EH (cell line): ENCODE measurements at places on chromosomes 5 and 9.
A peak's percentile ranks its signal among the peaks of the same experiment; 100 is the strongest.

- no peak for DNase-seq
Measured at GRCh38 chr9:116900543-116900942, 213.4 kb downstream of the TRIM32 start.

- DNase-seq, result peak; percentile 96
Measured at GRCh38 chr9:128911529-128912035, 9.2 kb upstream of the PHYHD1 start.

- DNase-seq, result no peak
Measured at GRCh38 chr9:20486552-20486951, 135.7 kb downstream of the MLLT3 start.

GRCh38 chr9:27426511-27427271, 97.4 kb upstream of the IFNK start:
- no peak for DNase-seq

GRCh38 chr5:159163027-159163700, 46.2 kb downstream of the RNF145 start:
- peak; percentile 74 for DNase-seq

DNA sequence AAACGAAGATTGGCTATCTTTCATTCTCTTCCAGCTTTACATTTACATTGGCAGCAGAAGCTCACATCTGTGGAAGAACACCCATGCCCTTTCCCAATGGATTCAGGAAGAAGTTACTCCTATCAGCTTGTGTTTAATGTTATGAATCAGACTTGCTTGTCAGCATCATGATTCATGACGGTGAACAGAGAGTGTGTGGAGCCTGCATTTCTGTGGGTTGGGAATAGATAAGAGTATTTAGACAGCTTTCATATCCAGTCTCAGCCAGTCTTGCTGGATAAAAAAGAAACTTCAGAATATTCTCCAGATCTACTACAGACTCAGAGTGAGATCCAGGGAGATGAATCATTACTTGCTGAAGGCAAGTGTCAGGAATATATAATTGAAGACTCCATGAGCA, 812.9 kb upstream of the ZNF608 start:
- DNase-seq, result peak; percentile 7

GRCh38 chr9:92616655-92617111, 53.2 kb downstream of the IPPK start:
- no peak for DNase-seq

- DNase-seq, result no peak
Measured at GRCh38 chr5:177426566-177427210, at the start of gene GRK6. TSS of gene GRK6 (plus strand) at chr5:177426676. CDS start at chr5:177426846, 170 bp downstream.

DNA sequence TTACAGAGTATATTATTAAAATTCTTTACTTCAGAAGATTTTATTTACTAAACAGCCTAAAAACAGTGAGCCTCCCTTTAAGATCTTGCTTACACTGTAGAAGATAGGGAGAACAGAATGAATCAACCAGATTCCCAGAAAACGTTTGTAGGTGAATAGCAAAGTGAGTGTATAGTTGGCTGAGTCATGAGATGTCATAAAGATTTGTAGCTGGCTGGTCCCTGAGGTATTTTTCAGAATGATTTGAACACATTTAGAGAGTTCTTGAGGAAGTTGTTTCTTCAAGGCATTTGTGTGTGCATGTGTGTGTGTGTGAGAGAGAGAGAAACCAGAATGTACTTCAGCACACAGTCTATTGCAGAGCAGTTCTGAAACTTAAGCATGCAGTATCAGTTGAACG, 159.4 kb upstream of the PRR16 start:
- peak; percentile 90 for DNase-seq

- peak; percentile 52 for DNase-seq
Measured at GRCh38 chr5:143721925-143722324, 90.0 kb upstream of the HMHB1 start.

GRCh38 chr9:74333384-74334032, 163.6 kb upstream of the RORB start:
- DNase-seq, result no peak

DNA sequence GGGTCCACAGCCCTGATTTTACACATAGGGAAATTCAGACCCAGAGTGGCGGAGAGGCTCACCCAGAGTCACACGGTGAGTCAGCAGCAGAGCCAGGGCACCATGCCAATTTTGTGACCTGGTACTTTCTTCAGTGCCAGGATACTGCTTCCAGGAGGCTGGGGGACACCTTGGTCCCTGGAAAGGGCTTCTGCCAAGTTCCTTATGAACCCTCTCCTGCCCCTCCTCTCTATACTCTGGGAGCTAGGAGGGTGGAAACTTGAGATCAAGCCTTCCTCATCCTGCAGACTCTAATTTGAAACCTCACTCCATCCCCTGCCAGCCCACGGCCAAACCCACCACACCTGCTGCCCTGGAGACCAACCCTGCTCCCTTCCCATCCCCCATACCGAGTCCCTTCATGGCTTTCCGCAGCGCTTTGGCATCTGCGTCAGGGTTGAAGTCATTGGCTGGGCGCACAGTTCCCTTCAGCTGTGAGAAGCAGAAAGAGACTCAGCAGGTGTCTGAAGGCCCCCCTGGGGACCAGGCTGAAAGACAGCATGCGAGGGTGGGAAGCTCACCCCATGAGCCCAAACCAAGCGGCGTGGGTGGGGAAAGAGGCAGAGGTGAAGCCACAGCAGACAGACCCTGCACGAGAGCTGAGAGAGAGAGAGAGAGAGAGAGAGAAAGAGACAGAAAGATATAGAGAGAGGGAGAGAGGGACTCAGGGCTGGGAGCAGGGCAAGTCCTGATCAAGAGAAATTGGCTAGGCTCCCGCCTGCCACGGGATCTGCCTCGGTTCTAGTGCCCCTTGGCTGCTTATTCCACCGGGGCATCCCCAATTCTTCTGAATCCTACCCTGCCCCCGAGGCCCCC, 33.5 kb downstream of the ANXA6 start:
- DNase-seq, result peak; percentile 44

GRCh38 chr5:673161-673830, 19.9 kb downstream of the TPPP start:
- DNase-seq, result no peak

- DNase-seq, result no peak
Measured at GRCh38 chr5:60526336-60526875, 173.6 kb downstream of the DEPDC1B start.

DNA sequence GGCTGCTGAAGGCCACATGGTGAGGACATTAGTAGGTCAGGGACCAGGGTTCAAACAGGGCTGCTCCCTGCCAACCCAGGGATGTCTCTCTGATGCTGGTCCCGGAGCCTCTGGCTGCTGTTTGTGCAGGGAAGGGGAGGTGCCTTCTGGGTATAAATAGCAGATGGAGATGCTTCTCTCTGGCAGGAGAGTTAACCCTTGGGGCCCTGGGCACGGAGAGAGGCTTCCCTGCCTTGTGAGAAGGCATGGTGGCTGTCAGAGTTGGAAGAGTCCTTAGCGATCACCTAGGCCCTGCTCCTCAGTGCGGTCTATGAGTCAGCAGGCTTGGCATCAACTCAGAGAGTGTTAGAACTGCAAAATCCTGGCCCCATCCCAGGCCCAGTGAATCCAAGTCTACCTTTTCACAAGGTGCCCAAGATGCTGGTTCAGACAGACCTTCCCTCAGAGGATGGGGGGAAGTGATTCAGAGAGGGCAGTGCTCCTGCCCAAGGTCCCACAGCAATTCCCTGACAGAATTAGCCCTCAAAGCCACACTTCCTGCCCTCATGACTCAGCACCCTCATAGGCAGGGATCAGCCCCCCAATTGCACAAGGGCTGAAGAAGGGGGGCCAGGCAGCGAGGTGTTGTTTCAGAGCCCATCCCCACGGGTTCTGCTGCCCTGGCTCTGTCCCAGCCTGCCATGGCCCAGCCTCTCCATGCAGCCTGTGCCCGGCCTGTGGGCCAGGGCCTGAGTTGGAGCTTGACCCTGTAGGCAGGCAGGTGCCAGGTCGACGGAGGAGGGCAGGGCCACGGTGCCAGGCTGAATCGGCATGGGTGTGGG, 25.6 kb downstream of the CAMK2A start:
- peak; percentile 93 for DNase-seq

GRCh38 chr9:16726718-16727451, 143.6 kb downstream of the BNC2 start:
- DNase-seq, result peak; percentile 89

GRCh38 chr5:67283275-67283987, 86.8 kb upstream of the CD180 start:
- no peak for DNase-seq

- DNase-seq, result no peak
Measured at GRCh38 chr5:71631070-71631469, 43.9 kb downstream of the MCCC2 start.

GRCh38 chr5:558326-558725, 34.1 kb upstream of the SLC9A3 start:
- no peak for DNase-seq

DNA sequence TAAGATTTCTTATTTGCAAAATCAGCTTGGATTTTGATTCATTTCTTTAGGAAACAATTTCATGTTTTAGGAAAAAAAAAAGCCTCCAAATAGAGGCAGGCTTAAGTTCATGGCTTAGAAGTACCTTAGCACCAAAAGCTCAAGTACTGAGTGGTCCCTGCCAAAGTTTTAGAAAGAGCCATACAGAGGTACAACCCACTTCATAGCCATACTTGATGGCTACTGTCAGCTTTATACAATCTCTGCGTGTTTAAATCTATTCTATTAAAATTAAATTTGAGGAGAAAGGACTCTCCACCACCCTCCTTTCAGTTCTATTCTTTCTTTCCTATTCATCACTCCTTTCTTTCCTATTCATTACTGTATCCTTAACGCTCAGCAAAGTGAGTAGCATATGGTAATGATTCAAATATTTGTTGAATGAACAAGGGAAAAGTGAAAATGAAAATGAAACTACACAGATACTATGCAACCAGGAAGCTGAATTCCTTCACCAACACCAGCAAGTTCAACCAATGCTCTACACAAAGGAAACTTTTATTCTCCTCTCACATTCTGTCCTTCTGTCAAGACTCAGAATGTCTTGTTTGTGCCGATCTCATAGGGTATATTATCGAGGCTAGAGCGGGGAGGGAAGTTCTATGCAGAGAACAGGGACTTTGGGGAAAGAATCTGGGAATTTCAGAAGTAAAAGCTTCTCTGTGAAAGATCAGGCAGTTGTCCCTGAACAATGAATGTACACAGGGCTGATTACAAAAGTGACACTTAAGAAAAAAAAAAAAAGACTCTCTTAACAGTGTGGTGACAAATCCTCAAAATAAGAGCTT, 138.6 kb upstream of the SPEF2 start:
- DNase-seq, result peak; percentile 65

DNA sequence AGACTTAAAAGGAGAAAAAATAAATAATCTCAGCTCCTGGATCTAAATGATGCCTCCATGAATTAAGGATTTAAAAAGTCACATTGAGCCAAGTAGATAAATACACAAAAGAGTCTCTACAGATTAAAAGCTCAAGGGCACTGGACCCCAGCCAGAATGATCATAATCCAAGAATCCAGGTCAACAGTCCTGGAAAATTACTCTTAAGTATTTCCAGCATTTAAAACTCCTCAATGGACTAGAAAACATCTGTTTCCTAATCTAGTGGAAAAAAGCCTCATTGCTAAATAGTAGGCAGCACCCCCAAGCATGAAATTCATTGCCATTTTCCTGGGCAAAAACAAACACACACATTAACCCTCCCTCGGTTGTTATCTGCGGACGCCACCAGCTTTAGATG, 96.8 kb downstream of the FRMD3 start:
- DNase-seq, result peak; percentile 52

DNA sequence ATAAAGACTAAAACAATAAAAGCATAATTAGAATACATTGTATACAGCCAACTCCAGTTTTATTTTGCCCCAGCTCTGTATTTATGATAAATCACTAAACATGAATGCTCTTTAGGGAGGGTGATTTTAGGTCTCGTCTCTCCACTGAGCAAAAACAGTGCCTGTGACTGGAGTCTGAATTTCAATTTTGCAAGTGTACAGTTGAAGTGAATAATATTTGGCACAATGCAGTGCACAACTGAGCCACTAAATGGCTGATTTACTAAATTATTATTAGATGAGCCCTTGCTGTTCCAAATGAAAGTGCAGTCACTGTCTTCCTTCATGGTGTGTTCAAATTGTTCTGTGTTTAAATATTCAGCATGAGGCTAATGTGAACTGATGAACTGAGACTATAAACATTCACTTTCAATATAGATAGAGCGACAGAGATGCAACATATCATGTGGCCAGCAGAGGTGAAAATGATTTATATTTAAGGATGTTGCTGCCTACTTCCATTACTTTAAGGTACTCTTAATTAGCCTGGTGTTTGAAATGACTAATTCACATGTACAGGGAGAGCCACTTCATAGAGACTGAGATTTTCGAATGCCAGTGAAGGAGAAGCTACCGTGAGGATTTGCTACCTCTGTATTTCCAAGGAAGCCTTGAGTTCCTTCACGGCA, 375.1 kb downstream of the EBF1 start:
- no peak for DNase-seq

DNA sequence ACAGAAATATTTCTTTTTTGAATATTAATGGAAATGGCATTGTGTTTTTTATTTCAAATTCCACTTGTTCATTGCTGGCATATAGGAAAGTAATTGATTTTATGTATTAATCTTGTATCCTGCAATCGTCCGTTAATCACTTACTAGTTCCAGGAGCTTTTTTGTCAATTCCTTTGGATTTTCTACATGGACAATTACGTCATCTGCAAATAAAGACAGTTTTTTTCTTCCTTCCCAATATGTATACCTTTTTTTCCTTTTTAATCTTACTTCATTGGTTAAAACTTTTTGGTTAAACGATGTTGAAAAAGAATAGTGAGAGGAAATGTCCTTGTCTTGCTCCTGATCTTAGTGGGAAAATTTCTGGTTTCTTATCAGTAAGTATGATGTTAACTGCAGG, 1.5 kb upstream of the TIFAB start:
- no peak for DNase-seq

DNA sequence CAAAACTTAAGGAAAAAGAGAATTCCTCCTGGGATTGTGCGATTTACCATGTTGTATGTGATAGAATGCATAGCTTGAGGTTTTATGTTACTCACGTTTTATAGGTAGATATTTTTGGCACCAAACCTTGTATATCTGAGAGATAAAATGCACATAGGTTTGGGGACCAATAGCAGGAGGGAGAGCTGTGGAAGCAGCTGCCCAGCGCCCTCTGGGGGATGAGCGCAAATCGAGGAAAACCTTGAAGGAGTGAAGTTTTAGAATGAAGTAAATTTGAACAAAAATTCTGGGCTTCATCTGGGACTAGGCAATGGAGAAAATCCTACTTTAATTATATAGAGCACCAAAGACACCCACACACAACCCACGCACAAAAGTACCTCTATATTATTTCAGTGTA, 197.0 kb downstream of the ADCY2 start:
- DNase-seq, result no peak

GRCh38 chr9:129595311-129595741, 25.6 kb downstream of the C9orf50 start:
- DNase-seq, result peak; percentile 76

- no peak for DNase-seq
Measured at GRCh38 chr5:125582352-125582751, 835.9 kb upstream of the ZNF608 start.

DNA sequence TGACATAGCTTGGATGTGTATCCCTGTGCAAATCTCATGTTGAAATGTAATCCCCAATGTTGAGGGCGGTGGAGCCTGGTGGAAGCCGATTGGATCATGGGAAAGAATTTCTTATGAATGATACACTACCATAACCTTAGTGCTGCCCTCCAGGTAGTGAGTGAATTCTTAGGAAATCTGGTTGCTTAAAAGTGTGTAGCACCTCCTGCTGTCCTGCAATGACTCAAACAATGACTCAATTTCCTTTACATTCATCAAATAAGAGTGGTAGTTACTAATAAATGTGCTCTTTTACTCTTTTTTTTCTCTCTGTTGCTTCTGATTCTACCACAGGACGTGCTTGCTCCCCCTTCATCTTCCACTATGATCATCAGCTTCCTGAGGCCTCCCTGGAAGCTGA, 1696.0 kb upstream of the CDH9 start:
- no peak for DNase-seq

- peak; percentile 87 for DNase-seq
Measured at GRCh38 chr5:138706655-138707480, 46.4 kb upstream of the CTNNA1 start.
